ENCODE measurements at places on chromosomes 6 and 20.

GRCh38 chr20:53939190-53939571 is 131.2 kb downstream of the BCAS1 start:
- no peak for DNase-seq

GRCh38 chr6:102928109-102928508 is 1534.6 kb downstream of the GRIK2 start:
- DNase-seq: no peak

DNA sequence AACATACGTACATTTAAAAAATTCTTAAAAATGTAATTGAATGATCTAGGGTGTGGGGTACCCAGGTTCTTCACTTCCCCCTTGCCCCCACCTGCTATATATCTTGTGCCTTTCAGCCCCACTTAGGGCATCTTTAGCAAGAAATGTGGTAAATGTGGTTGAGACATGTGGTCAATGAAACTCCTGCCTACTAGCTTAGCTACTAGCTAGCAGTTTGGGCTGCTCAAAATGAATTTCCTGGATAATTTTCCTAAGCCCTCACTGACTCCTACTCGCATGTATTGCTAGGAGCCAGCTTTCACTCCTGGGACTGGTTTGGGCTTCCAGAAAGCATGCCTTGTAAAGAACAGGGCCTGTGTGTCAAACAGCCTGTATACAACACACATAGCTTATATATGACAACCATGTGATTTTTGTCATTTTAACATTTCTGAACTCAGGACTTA is 257.3 kb downstream of the ATXN1 start:
- DNase-seq: no peak

GRCh38 chr6:98514796-98515195 is 319.6 kb upstream of the POU3F2 start:
- no peak for DNase-seq

GRCh38 chr6:158548418-158549161 is 11.3 kb upstream of the TMEM181 start:
- DNase-seq: no peak

DNA sequence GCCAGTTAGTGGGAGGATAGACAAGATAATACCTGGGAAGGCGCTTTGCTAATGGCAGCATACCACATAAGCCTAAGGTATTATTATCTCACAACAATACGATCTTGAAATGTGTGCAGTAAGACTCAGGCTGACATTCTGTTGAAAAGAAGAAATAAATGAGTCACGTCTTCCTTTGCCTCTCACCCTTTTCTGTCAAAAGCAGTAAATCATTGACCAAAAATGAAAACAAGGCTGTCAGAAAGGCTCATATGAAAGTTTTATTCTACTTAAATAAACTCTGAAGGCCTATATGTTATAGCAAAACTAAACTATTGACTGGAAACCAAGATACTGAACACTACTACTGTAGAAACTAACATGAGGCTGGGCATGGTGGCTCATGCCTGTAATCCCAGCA is 43.1 kb upstream of the IL20RA start:
- DNase-seq: no peak

DNA sequence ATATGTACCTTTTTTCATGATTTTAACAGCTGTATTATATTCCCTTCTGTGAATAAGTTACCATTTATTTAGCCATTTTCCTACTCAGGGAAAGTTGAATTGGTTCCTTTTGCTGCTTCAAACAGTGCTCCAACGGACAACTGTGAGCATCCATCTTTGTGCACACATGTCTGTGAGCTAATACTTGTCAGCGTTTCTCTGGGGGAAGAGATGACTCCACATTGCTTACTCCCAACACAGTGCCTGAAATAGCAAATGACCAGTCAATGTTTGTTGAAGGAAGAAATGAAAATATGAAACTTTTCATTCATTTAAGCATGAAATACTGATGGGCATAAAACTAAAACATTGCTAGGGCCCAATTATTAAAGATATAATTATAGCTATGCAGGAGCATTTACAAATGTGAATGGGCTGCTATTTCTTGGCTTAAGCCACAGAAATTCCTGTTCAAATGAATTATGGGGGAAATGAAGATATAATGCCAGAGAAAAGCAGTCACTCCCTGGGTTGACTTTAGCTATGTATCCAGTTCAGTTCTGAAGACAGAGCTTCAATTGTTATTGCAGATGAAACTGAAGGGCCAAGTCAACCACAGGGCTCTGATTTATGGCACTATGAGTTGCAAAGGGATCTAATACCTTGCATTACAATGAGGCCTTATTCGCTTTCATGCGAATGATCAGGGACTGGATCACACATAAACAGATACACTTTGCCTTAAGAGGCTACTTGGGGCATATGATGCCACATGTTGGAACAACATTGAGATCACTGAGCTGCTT is 47.4 kb upstream of the FOXC1 start:
- no peak for DNase-seq

- DNase-seq: no peak
Measured at GRCh38 chr20:58851969-58852458, 502 bp upstream of the GNAS start.

GRCh38 chr6:92779746-92780145 is 639.6 kb downstream of the EPHA7 start:
- DNase-seq: no peak

GRCh38 chr20:5864428-5864827 is 85.9 kb downstream of the TRMT6 start:
- no peak for DNase-seq

GRCh38 chr20:21004386-21005076 is 101.6 kb downstream of the LINC00237 start:
- no peak for DNase-seq
